Amygdala (tissue), 56 donors: ENCODE measurements at places on chromosomes 5 and 9.
A peak's percentile ranks its signal among the peaks of the same experiment; 100 is the strongest.

- DNase-seq: no peak
Observed at GRCh38 chr5:116859666-116860320, 285.2 kb upstream of the SEMA6A start.

GRCh38 chr5:134113902-134114875 lies at the start of gene TCF7:
Gene TCF7, plus strand, starts transcription at chr5:134114681. Its CDS starts 226 bp downstream, at chr5:134114907.
- DNase-seq: no peak

- DNase-seq: no peak
Observed at GRCh38 chr9:80883826-80884579, 805.3 kb downstream of the TLE1 start.

DNA sequence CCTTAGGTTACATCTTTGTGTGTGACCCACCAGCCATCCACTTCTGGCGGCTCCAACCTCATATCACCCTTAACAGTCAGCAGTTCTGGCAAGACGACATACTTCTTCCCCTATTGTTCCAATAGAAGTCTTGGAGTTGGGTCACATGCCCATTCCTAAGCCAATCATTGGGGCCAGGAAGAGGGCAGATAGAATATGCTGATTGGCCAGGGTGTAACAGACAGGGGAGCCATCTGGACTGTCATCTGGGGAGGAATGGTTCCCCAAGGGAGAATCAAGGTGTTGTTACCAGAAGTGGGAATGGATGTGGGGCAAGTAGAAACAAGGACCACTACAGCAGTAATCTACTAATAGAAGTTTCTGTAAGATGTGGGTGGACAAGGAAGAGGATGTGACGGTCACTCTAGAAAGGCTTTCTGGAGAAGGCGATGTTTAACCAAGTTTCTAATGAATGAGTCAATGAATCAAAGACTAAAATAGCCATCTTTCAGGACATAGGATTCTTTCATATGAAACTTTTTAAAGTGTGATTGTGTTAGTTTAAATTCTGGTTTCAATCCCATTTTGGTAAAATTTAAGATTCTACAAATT lies 200.4 kb downstream of the ARHGAP26 start:
- no peak for DNase-seq

DNA sequence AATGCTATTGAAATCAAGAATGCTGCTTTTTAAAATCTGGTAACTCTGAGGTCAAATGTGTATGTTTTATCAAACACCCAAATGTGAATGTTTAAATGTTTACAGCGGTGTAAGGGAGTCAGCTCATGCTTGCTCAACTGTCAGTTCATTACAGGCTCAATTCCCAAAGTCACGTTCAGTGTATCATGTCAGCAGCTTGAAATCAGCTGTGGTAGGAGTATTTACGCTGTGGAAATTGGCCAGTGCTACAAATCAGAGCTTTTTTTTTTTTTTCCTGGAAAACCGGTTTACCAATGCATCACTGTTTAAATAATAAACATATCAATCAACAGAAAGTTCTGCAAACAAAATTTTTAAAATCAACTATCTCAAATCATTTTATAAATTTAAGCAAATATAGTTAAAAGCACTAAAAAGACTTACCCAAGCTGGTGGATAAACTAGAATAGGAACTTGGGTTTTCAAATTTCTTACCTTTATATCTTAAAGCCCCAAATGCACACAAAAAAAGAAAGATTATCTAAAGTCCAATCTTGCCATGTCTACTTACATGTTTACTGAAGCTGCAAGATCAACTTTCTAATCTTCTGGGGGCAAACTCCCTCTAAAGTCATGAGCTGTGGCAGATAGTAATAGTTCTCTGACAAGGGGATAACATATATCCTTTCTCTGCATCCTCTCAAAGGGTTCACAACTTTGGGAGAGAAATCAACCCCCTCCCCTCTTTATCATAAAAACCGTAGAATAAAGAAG lies 57.6 kb upstream of the GRAMD2B start:
- no peak for DNase-seq

DNA sequence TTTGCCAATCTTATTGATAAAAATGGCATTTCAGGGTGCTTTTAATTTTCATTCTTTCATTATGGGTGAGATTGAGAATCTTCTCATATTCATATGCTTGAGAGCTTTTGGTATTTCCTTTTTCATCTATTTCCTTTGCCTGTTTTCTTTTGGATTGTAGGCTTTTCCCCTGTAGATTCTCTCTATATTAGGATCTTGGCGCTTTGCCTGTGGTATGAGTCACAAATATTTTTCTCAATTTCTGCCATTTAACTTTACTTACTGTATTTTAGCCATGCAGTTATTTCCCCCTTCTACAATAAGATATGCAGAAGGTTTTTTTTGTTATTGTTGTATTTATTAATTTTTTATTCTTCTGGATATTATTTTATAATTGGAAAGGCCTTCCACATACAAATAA lies 21.5 kb upstream of the KLF9 start:
- DNase-seq: no peak

- DNase-seq: no peak
Observed at GRCh38 chr9:136881691-136882108, 4.6 kb upstream of the TRAF2 start.

- DNase-seq: no peak
Observed at GRCh38 chr5:83740741-83741140, 20.1 kb upstream of the HAPLN1 start.

GRCh38 chr5:158499075-158499891 lies 600.4 kb downstream of the EBF1 start:
- no peak for DNase-seq

DNA sequence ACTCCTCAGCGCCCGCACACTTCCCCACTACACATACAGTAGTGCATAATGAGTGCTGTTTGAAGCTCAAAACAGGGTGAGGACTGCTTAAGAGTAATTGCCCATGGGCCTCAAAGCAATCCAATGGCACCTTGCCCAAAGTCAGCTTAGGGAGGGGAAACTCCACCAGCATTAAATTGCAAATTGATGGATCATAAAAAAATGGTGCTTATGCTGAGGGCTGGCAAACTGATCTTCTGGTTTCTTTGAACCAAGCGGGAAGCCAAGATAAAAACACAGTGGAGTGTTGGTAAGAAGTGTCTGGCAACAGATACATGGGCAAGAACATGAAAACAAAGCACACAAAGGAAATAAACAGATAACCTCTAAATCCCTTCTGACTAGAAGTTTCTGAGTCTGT lies 28.0 kb downstream of the TLE1 start:
- no peak for DNase-seq

DNA sequence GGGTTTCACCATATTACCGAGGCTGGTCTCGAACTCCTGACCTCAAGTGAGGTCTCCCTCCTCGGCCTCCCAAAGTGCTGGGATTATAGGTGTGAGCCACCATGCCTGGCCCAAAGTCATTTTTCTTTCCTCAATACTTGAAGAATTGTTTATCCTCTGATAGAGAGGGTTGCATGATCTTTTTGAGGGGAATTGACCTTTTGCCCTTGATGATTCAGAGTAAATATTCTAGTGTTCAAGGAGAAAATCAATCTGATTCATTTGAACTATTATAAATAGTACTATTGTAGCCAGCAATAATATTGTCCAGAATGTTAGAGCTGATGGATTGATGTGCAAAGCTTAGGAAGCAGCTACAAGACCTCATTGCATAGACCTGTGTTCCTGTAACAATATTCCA lies 47.1 kb downstream of the UGCG start:
- DNase-seq: no peak

DNA sequence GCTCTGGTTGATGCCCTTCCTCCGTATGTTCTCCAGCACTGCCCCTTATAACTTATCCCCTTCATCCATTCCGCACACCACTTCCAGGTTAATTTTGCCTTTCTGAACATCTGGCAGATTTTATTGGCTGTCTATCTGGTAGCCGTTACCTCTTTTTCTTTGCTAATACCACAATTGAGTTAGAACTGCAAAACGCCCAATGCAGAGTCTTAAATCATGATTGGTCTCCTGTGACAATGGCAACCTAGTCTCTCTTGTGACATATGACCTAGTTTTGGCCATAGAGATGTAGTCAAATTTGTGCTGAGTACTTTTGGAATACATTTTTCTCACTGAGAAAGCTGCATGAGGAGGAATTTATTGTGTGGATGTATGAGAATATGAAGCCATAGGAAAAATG lies 365.7 kb upstream of the PRR16 start:
- DNase-seq: no peak

GRCh38 chr5:157309796-157310195 lies 43.9 kb downstream of the CYFIP2 start:
- DNase-seq: no peak

GRCh38 chr9:2934241-2934650 lies 90.4 kb upstream of the PUM3 start:
- no peak for DNase-seq

DNA sequence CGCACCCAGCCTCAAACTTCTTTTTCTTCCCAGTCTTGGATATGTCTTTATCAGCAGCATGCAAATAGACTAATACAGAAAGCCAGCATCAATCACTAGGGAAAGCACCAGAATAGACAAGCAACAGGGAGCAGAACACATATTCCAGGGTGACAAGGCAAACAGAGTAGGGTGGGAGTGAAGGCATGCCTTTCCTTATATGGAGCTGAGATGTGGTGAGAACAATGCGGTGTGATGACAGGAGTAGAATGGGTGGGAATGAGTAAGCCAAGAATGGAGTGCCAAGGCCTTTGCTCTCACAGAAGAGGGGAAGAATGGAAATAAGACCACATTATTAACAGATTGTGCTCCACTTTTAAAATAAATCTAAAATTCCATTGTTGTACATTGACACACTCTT lies 115.6 kb downstream of the CETN3 start:
- DNase-seq: no peak

DNA sequence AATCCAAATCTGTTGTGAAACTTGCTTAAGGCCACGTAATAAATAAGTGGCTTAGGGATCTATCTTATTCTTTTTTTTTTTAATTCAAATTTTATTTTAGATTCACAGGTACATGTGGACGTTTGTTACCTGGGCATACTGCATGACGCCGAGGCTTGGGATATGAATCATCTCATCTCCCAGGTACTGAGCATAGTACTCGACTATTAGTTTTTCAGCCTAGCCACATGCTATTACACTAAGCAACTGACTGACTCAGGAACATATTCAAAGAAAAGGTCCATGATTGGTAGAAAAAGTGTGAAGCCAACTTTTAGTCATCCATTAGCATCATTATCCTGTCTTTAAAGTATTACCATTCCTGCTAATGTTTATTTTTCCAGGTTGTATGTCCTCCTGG lies 1103.5 kb upstream of the DMAC1 start:
- DNase-seq: no peak

DNA sequence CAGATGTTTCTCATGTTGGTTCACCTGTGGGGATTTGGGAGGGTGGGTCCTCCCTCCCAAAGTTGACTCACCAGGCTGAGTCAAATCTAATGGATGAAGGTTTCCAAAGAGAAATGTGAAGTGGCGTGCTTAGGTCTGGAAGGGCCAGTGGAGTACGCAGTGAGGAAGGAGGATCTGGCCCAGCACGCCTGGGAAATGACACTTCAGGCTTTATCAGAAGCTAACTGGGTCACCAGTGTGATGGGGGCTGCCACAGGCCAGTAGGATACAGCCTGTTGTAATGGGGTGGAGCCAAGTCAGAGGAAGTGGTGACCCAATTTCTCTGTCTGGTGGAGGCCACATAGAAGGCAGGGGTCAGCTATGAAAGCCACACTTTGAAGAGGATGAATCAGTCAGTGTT lies 18.0 kb downstream of the POLR1E start:
- no peak for DNase-seq

DNA sequence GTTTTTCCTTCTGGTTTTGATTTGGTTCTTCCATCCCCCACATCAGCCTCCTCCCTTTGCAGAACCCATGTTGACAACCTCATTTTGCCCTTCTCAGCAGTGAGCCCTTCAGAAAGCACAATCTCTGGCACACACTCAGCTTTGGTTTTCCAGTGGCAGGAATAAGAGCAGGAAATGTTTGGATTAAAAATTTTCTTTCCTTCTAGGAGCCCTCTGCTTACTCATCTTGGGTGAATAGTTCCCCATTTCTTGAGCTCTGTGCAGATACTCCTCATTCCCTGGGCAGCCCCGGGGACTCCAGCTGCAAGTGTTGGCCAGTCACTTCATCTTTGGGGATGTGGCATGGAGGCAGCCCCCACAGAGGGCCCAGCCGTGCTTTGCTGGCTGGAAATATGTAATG lies 170.5 kb downstream of the NR3C1 start:
- DNase-seq: no peak

DNA sequence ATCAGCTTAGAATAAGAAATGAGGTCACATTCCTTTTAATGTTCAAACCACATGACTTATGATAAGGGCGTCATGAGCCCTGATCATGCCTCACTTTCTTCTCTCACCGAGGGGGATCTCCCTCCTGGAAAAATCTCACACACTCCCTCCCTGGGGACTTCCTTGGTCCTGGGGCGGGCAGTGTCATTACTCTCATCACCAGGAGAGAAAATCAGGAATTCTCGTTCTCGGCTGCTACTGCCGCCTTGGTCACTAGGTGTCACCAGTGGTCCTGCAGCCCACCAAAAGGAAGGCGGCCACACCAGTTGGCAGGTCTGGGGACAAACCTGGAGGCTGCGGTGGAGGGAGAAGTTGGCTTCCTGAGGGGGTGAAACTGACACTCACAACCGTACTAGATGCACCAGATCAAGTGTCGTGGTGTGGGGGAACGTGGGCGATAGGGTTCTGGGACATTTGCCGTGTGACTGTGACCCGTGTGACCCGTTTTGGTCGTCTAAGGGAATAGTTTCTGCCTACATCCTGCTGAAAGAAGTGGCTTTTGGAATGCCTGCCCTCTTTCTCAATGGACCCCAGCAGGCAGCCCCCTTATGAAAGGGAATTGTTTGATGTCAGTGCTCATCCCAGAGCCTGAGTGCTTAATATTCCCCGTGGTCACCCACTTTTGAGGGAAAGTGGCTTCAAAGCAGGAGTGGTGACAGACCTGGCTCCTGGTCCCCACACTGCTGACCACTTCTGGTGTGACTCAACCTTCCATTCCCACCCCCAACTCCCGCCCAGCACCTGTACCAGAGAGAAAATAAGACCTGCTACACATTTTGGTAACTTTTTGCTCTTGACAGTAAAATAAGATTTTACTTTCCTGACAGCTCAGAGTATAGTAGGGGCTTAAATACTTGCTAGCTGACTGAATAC lies 63.2 kb downstream of the ACER2 start:
- peak; percentile 58 for DNase-seq

DNA sequence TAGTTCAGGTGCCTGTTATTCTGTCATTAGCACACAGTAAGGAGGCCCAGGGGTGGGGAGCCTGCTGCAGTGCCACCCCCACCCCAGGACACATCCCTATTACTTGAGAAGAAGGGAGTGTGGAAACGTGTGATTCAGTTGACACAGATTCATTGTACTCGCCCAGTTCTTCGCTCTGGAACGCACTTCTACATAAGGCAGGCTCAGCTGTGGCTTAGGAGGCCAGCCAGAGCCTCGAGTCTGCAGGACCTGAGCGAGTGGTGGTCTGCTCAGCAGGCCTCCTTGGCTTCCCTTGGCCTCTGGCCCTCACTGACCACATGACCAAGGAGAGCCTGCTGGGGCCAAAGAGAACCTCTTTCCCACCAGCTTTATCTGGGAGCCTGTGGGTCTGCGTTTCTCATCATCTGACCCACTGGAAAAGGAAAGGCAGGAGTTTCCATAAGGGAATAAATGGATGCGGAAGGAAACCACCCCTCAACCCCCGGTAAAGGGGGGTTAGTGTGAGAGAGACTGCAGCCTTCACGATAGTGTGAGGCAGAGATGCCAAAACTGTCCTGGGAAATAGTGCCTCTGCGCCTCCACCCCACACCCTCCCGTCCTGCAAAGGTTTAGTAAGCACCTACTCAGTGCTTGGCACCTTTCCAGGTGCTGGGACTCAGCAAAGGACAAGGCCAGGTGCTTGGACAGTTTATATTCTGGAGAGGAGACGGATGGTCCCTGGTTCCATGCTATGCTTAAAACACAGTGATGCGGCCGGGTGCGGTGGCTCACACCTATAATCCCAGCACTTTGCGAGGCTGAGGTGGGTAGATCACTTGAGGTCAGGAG lies 73.7 kb downstream of the PPARGC1B start:
- no peak for DNase-seq
